ENCODE measurements at places on chromosomes 7 and 10.

DNA sequence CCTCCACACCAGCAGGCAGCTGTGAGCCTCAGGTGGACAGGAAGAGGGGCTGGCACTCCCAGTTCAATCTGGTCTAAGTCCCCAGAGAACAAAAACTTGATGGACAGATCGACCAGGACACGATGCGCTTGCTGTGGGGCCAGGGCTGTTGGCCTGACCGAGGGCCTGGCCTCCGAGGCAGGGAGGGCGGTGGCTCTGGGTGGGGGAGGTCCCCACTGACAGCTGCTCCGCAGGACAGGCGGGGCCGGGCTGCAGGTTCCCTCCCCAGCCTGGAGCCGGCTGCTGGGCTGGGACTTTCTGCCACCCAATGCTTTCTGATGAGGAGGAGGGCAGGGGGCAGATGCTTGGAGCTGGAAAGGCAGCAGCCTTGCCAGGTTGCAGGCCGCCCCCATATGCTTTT lies 37.4 kb upstream of the ADGRA1 start:
- DNase-seq = no peak

DNA sequence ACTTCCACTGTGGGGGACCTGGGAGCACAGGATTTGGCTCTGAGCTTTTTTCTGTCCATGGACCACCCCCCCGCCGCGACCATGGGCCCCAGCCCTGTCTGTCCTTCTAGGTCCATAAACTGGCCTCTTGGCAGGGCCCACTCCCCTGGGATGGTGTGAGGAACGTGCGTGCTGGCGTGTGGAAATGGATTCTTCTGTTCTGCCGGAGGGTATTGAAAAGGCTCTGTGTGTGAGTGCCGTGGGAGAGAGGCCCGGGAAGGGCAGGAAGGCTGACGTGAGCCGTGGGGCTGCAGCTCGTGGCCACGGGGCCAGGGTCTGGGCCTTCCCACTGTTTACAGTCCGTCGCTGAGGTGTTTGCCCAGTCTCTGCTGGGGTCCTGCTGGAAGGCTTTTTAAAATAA lies 123.7 kb downstream of the GRK5 start:
- no peak for DNase-seq

DNA sequence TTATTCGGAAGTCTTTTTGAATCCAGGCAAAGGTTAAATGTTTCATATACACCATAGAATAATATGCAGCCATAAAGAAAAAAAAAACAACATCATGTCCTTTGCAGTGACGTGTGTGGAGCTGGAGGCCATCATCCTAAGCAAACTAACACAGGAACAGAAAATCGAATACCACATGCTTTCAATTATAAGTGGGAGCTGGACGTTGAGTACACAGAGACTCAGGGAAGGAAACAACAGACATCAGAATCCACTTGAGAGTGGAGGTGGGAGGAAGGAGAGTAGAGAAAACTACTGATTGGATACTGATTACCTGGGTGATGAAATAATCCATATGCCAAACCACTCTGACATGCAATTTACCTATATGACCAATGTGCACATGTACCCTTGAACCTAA lies 293.4 kb downstream of the KLF6 start:
- no peak for DNase-seq

DNA sequence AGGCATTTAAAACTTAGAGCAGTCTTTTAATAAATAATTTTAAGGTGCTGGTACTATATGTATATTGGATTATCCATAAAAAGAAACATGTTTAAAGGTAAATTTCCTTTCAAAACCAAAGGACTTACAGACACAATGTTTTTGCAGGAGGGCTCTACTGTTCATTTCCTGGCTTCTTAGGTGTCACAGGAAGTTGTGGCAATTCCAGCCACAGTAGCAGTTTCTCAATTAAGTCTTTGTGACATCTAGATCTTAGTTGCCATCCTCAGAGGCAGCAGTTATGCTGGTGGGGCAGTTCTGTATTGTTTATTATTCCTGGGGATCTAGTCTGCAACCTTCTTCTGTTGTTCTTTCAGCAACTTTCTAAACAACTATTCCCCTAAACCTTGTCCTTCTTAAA lies 460.1 kb downstream of the MAGI2 start:
- no peak for DNase-seq

GRCh38 chr7:95493844-95494243 lies 8.1 kb downstream of the ASB4 start:
- DNase-seq = no peak

GRCh38 chr7:128874140-128875031 lies 11.7 kb downstream of the ATP6V1F start:
- DNase-seq = no peak

Measured in esophagus squamous epithelium (tissue), 5 donors.